ENCODE measurements at places on chromosomes 7 and 10. TPM values are rescaled to one million over a fixed set of nuclear protein-coding genes. Genes with fewer than 3 reads are reported as not detected.

The NOS3 gene
- 15.1 TPM for total RNA-seq

The GLI3 gene
- total RNA-seq = 15.2 TPM

The SEC23IP gene
- 60.8 TPM for total RNA-seq

The NET1 gene
- total RNA-seq = 85.0 TPM

The TAS2R4 gene
- total RNA-seq = 3.1 TPM

The PLAU gene
- 38.8 TPM for total RNA-seq

DNA sequence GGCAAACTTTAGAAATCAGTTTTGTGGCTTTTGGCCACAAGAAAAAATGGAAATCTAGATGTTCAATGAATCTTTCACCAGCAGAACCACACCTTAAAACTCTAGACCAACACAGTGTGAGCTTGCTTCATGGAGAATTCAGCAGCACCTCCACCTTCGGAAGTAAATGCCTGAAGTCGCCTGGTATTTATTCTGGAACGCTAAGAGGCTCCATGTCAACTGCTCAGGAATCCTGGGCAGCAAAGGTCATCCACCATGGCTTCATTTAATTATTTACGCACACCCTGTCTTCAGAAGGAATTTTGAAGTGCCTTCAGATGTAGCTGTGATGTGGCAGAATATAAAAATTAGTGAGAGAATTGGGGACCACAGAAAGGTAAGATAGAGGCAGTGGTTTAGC, 167.7 kb downstream of the GFRA1 start:
- H3K36me3 ChIP-seq = no peaks in the 10 kb centered on the region
- H3K4me3 ChIP-seq = no peak overlapping the region
- H3K4me1 ChIP-seq = no peaks in the 10 kb centered on the region
- H3K27me3 ChIP-seq = no peaks in the 10 kb centered on the region
- H3K27ac ChIP-seq = no peak overlapping the region

- DNase-seq = no peak
- no peak overlapping the region for H3K27ac ChIP-seq
- no peaks in the 10 kb centered on the region for H3K36me3 ChIP-seq
- H3K4me1 ChIP-seq = peaks cover 3% of the 10 kb centered on the region
- H3K27me3 ChIP-seq = no peaks in the 10 kb centered on the region
Measured at GRCh38 chr10:23530079-23530478, 91.2 kb downstream of the OTUD1 start.

GRCh38 chr7:73700069-73700423, 16.6 kb downstream of the BUD23 start:
- H3K27ac ChIP-seq = no peak overlapping the region
- DNase-seq = no peak
- H3K4me3 ChIP-seq = no peak overlapping the region
- no peaks in the 10 kb centered on the region for H3K27me3 ChIP-seq
- H3K36me3 ChIP-seq = peaks cover 25% of the 10 kb centered on the region

DNA sequence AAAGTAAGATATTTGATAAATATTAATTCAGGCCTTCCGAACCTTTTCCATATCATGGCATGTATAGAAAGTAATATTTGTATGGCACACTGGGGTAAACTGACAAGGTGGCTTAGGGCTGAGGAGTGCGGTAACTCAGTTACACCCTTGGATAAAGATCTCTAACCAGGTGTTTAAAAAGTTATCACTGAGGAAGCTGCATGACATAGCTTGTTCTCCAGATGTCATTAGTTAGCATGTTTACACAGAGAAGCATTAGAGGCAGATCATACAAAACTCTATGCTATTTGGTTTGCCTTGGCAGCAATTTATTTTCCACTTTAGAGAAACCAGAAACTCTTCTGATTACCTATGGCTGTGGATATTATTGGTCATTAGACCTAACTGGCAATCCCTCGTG, 118.2 kb downstream of the ST7 start:
- peaks cover 38% of the 10 kb centered on the region for H3K4me1 ChIP-seq
- H3K4me3 ChIP-seq = no peak overlapping the region
- no peak overlapping the region for H3K27ac ChIP-seq
- no peak for DNase-seq
- no peaks in the 10 kb centered on the region for H3K27me3 ChIP-seq
- H3K36me3 ChIP-seq = no peaks in the 10 kb centered on the region

DNA sequence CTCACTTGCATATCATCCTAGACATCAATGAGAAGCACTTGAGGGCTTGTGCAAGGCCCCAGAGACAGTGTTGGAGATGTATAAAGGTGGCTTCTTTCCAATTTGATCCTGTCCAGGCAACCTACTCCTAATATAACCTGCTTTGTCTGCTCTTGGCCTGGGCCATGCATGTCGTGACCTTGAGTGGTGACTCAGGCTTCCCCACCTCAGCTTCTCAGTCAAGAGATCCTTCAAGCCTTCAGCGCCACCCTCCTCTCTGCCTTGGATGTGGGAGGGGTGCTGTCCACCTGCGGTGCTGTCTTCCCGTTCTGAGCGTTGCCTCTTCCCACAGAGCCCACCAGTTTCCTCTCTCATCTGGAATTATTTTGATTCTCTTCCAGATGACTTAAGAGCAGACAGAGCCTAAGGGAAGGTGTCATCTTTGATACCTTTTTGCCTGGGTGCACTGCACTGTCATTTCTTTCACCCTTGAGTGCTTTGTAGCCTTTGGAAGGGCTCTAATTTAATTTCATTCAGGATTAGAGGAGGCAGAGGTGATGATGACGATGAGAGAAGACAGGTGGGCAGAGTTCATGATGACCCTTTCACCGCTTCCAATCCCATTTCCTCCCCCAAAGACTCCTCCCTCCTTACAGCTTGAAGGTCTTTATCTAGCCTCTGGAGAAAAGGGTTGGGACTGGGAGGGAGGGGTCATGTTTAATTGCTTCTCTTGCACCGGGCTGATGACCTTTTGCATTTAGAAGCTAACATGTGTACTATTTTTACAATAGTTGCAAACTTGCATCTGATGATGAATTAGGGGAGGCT, 6.9 kb downstream of the LSMEM1 start:
- no peak overlapping the region for H3K4me3 ChIP-seq
- H3K4me1 ChIP-seq = peaks cover 12% of the 10 kb centered on the region
- DNase-seq = no peak
- no peaks in the 10 kb centered on the region for H3K27me3 ChIP-seq
- no peaks in the 10 kb centered on the region for H3K36me3 ChIP-seq
- no peak overlapping the region for H3K27ac ChIP-seq

- H3K4me3 ChIP-seq = no peak overlapping the region
- H3K27me3 ChIP-seq = no peaks in the 10 kb centered on the region
- H3K4me1 ChIP-seq = no peaks in the 10 kb centered on the region
- no peaks in the 10 kb centered on the region for H3K36me3 ChIP-seq
- DNase-seq = no peak
Measured at GRCh38 chr10:130784326-130784725, 527.2 kb downstream of the TCERG1L start.

DNA sequence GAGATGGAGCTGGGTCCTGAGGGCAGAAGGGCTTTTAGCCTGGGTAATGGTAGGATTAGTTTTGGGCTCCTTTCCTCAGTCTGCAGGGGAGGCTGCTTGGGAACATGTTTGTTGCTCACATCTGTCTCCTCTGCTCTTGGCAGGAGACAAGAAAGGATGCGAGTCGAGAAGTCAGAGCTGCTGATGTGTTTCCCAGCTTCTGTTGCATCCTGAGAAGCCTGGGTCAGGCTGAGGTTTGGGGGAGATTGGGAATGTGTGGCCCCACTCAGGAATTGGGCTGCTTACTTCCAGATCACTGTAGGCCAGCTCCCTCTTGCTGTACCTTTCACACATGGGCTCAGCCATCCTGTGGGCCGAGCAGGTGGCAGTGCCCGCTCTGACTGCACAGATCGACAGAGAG, 79.2 kb downstream of the CCNY start:
- no peak overlapping the region for H3K4me3 ChIP-seq
- peaks cover 13% of the 10 kb centered on the region for H3K4me1 ChIP-seq
- no peaks in the 10 kb centered on the region for H3K27me3 ChIP-seq
- DNase-seq = no peak
- no peak overlapping the region for H3K27ac ChIP-seq

- DNase-seq = no peak
- H3K4me3 ChIP-seq = no peak overlapping the region
- no peaks in the 10 kb centered on the region for H3K27me3 ChIP-seq
- H3K4me1 ChIP-seq = no peaks in the 10 kb centered on the region
Measured at GRCh38 chr10:125708971-125709503, 10.5 kb upstream of the EDRF1 start.

- H3K27me3 ChIP-seq = no peaks in the 10 kb centered on the region
- DNase-seq = no peak
- no peak overlapping the region for H3K4me3 ChIP-seq
- H3K36me3 ChIP-seq = no peaks in the 10 kb centered on the region
Measured at GRCh38 chr10:96998329-96998888, 166.3 kb downstream of the LCOR start.

- peak overlapping the region; percentile 22 for H3K4me3 ChIP-seq
- H3K4me1 ChIP-seq = no peaks in the 10 kb centered on the region
- peak overlapping the region; percentile 71 for H3K27ac ChIP-seq
- no peak for DNase-seq
Measured at GRCh38 chr10:6473901-6474370, 106.1 kb downstream of the PRKCQ start.

DNA sequence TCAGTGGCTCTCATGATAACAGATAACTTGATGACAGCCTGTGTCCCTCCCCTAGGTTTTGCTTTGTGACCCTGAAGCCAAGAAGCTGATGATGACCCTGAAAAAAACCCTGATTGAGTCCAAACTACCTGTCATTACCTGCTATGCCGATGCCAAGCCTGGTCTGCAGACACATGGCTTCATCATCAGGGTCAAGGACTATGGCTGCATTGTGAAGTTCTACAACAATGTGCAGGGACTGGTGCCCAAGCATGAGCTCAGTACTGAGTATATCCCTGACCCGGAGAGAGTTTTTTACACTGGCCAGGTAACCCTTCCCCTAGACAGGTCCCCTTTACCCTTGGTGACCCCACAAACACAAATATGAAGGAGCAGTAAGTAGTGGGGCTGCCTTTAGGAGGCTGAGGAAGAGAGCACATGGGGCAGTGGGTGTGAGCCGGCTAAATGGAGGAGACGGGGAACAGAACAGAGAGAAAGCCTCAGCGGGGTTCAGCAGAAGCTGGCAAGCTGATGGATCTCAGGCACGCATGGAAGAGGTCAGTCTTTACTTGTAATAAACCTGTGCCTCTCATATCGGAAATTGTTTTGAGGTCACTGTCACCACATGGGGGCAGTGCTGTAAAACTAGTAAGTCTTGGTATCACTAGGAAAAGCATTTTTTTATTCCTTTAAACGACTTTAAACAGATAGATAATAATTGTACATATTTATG, 20.2 kb downstream of the PDCD11 start:
- peaks cover 87% of the 10 kb centered on the region for H3K36me3 ChIP-seq
- H3K27me3 ChIP-seq = no peaks in the 10 kb centered on the region
- H3K4me3 ChIP-seq = no peak overlapping the region
- no peak overlapping the region for H3K27ac ChIP-seq

DNA sequence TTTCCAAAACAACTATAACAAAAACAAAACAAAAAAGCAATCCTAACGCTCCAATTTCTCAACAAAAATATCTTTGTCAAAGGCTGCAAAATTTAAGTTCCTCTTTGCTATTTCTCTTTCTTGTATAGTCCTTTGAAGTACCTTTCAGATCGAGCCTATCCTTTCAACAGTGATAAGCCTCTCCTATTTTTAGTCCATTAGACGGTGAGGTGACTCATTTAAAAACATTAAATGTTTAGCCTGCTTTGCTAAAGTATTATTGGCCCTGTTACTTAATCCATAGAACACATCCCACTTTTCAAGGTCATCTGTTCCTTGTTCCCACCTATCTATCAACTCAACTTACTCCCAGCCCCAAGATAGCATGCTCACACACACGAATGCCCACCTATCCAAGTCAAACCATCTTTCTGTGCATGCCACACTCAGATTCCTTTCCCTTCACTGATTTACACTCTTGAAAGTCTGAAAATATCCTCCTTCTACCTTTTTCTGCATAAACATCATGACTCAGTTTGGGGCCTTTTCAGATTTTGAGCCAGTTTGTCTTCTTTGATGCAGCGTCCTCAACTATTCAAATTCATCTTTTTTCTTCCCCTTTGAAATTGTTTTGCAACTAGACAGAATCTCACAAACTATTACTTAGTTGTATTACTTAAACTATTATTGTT, 224.9 kb upstream of the TMEM229A start:
- no peaks in the 10 kb centered on the region for H3K36me3 ChIP-seq
- no peak for DNase-seq
- no peak overlapping the region for H3K4me3 ChIP-seq
- no peak overlapping the region for H3K27ac ChIP-seq

- no peak for DNase-seq
- H3K36me3 ChIP-seq = no peaks in the 10 kb centered on the region
- peaks cover 10% of the 10 kb centered on the region for H3K4me1 ChIP-seq
- H3K4me3 ChIP-seq = no peak overlapping the region
- H3K27ac ChIP-seq = no peak overlapping the region
Measured at GRCh38 chr10:17743437-17743836, 8.6 kb upstream of the TMEM236 start.

GRCh38 chr10:131578472-131578970, 267.0 kb upstream of the TCERG1L start:
- no peaks in the 10 kb centered on the region for H3K4me1 ChIP-seq
- DNase-seq = peak; percentile 18
- H3K4me3 ChIP-seq = no peak overlapping the region
- H3K27me3 ChIP-seq = no peaks in the 10 kb centered on the region
- H3K27ac ChIP-seq = no peak overlapping the region

GRCh38 chr7:42972699-42973500, 40.7 kb downstream of the MRPL32 start:
- H3K36me3 ChIP-seq = no peaks in the 10 kb centered on the region
- DNase-seq = peak; percentile 22
- H3K4me3 ChIP-seq = no peak overlapping the region
- no peak overlapping the region for H3K27ac ChIP-seq

GRCh38 chr10:78784546-78784945, 284.2 kb upstream of the ZMIZ1 start:
- no peak for DNase-seq
- H3K27me3 ChIP-seq = no peaks in the 10 kb centered on the region
- no peak overlapping the region for H3K4me3 ChIP-seq
- H3K4me1 ChIP-seq = no peaks in the 10 kb centered on the region
- H3K36me3 ChIP-seq = no peaks in the 10 kb centered on the region
- H3K27ac ChIP-seq = no peak overlapping the region

DNA sequence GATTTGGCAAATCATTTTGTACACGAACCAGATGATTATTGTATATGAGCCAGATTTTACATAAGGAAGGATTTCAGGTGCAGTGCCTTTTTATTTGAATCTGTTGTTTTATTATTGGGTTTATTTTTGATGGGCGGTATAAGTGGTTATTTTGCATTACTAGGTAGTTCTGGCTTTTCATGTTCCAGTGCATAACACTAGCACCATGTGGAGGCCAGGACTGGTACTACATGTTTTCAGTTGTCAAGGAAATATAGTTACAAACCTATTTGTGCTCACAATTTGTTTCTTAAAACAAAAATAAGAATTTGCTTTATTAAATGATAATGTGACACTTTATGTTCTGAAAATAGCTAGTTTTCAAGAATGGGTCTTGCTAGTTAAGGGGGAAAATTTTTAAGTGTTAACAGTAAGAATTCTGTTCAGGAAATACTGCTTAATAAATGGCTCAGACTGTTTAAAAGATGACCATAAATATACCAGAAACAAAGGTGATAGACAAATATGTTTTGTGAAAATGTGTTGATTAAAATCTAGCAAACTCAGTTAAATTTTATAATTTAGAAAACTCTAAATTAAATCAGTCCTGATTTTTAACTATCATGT, 7.1 kb upstream of the SEMA3E start:
- no peaks in the 10 kb centered on the region for H3K27me3 ChIP-seq
- H3K36me3 ChIP-seq = no peaks in the 10 kb centered on the region
- H3K27ac ChIP-seq = no peak overlapping the region
- no peak for DNase-seq

Data from upper lobe of left lung (tissue), 6 donors.